Frontal cortex (tissue), 4 donors: ENCODE measurements at places on chromosomes 12 and 14. TPM values are rescaled to one million over a fixed set of nuclear protein-coding genes. Genes with fewer than 3 reads are reported as not detected.

The RDH16 gene
- 0.41 TPM for total RNA-seq

The ABCB9 gene
- 17.5 TPM for total RNA-seq

The FBXO21 gene
- total RNA-seq = 158 TPM

The ERP27 gene
- total RNA-seq = not detected

The CDCA3 gene
- total RNA-seq = 2.9 TPM

The TAS2R20 gene
- 6.9 TPM for total RNA-seq

The LUM gene
- 12.6 TPM for total RNA-seq

The IL31 gene
- not detected for total RNA-seq

The VWF gene
- total RNA-seq = 8.2 TPM

The GNB3 gene
- 1.2 TPM for total RNA-seq

The OTOGL gene
- total RNA-seq = 0.41 TPM

The SMCO2 gene
- not detected for total RNA-seq

The LRP1-AS gene
- total RNA-seq = not detected

The NELL2 gene
- 2,116 TPM for total RNA-seq

The PMEL gene
- not detected for total RNA-seq

The CHGA gene
- total RNA-seq = 39.5 TPM

The C14orf39 gene
- not detected for total RNA-seq

The HOXC12 gene
- total RNA-seq = not detected

The LRRC9 gene
- total RNA-seq = 0.82 TPM

The KLHL33 gene
- under 0.01 TPM for total RNA-seq

The CDKN1B gene
- 151 TPM for total RNA-seq

The BCL2L2 gene
- 10.6 TPM for total RNA-seq

The FAM161B gene
- total RNA-seq = 20.8 TPM

The ANO2 gene
- total RNA-seq = 4.1 TPM

The POTEG gene
- total RNA-seq = not detected

The RASSF9 gene
- total RNA-seq = 0.41 TPM

The OR6C2 gene
- total RNA-seq = not detected

The TRAF3 gene
- 15.1 TPM for total RNA-seq

The A2M gene
- total RNA-seq = 38.7 TPM

The COCH gene
- total RNA-seq = 48.5 TPM

The LRRC43 gene
- total RNA-seq = 2.0 TPM

The FLRT2 gene
- 84.0 TPM for total RNA-seq

The LRRC23 gene
- total RNA-seq = 6.5 TPM

The ACOT4 gene
- total RNA-seq = 1.2 TPM

The DIABLO gene
- 57.5 TPM for total RNA-seq

The TMEM132C gene
- total RNA-seq = 4.1 TPM

The DACT1 gene
- total RNA-seq = 203 TPM

The METAP2 gene
- 56.3 TPM for total RNA-seq

The KRT85 gene
- not detected for total RNA-seq

The NRIP2 gene
- not detected for total RNA-seq

The SLC6A12 gene
- 6.9 TPM for total RNA-seq

The CD69 gene
- not detected for total RNA-seq

The TMEM30B gene
- total RNA-seq = under 0.01 TPM

The GRIN2B gene
- 75.4 TPM for total RNA-seq

The KRT72 gene
- not detected for total RNA-seq

The CMA1 gene
- not detected for total RNA-seq

The IL26 gene
- not detected for total RNA-seq

The TPH2 gene
- under 0.01 TPM for total RNA-seq

The CPNE6 gene
- total RNA-seq = 35.5 TPM

The SIX1 gene
- total RNA-seq = 0.41 TPM

The OTUB2 gene
- total RNA-seq = 4.9 TPM

The CNTN1 gene
- total RNA-seq = 543 TPM

The ZNF891 gene
- 6.9 TPM for total RNA-seq
